AG08395 (cell line): ENCODE measurements at places on chromosomes 2 and 18.

DNA sequence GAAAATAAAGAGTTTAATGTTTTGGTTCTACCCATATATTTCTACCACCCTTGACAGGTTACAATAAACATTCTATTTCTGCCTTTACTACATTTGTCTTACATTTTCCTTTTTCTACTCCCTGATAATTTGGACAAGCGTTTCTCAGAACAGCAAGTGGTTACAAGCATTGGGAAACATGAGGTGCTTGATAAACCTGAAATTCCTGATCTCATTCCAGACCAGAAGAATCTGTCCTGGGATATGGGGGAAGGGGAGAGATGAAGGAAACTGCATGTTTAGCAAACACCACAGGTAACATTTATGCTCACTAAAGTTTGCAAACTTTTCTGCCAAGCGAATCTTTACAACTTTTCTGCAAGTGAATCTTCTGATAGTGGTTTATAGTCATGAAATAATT, 28.3 kb upstream of the DSC1 start:
- DNase-seq, result no peak

DNA sequence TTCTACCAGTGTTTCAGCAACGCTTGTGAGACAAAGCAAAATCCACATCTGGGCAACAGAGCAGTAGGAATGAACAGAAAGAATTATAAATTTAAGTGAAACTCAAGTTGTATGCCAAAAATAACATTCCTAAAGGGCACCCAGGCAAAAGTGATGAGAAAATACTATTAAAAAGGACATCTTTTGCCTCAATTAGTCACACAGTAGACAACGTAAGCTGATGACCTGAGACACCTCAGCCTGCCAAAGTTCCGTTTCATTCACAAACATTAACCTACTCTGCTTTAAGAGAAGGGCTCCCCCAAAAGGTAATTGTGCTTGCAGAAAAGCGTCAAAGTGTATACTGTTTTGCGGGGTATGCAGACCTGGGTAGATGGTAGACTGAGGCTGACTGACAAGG, 7.2 kb downstream of the HDLBP start:
- DNase-seq, result no peak

- no peak for DNase-seq
Measured at GRCh38 chr2:189281201-189281600, 101.6 kb upstream of the COL5A2 start.

DNA sequence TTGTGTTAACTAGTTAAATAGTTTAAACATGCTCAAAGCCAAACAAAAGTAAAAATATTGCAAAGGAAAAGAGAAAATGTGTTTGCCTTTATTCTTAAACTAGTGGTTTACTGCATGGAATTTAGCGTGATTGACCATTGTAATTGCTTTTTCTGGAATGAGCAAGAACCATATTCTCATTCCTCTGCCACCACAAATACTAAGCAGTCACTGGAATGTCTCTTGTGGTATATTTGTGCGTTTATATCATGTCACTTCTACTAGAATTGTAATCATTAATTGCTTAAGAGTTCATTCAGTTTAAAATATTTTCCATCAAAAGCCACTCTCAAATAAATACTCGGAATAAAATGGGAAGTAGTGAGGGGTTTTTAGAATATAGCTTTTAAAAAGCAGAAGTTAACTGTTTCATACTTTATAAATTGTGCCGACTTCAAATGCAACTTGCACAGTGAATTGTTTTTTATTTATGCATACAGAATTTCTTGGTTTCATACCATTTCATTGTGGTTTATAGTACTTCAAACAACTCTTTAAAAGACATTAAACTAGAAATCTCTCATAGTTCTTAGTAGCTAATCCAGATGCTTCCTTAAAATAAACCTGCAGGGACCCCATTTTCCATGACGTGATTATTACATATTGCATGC, 288.1 kb downstream of the EPHA4 start:
- DNase-seq, result peak; percentile 28

- peak; percentile 47 for DNase-seq
Measured at GRCh38 chr18:70195852-70196434, 9.5 kb downstream of the RTTN start.

- DNase-seq, result no peak
Measured at GRCh38 chr2:27920148-27920885, 29.8 kb downstream of the BABAM2 start.

DNA sequence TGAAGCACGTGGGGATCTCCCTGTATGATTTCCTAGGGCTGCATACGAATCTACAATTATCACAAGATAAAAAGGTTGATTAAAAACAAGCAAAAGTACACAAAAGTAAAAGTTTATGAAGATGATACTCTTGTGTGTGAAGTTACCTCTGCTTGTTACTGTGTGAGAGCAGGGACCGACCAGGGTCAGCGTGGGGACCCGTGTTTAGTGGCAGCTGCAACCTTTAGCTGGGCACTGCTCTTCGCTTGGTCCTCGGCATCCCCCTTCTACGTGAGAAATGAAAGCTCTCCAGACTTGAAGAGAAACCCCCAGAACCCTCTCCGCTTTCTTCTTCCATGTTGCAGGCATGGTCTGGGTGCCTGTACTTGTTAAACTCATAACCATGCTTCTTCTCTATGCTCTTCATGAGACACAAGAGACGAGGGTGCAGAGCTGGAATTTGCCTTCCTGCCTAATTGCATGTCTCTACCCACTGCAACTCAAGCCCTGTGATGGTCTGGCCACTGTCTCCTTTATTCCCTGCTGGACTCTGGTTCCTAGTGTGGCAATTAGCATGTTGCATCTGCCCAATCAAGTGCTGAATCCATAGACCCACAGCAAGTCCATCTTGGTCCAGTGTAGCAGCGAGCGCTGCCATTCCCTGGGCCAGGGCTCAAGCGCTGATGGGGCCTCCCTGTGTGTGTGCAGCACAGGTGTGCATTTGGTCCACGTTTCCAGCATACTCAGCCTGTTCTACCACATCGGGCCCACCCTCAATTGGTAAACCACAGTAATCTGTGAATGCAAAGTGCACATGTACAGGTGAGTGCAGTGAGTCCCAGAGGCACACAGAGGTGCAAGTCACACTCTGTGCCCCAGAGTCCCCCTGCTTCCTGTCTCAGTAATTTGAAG, 88.5 kb downstream of the TWIST2 start:
- no peak for DNase-seq

GRCh38 chr18:25016181-25016580, 335.8 kb downstream of the ZNF521 start:
- no peak for DNase-seq

DNA sequence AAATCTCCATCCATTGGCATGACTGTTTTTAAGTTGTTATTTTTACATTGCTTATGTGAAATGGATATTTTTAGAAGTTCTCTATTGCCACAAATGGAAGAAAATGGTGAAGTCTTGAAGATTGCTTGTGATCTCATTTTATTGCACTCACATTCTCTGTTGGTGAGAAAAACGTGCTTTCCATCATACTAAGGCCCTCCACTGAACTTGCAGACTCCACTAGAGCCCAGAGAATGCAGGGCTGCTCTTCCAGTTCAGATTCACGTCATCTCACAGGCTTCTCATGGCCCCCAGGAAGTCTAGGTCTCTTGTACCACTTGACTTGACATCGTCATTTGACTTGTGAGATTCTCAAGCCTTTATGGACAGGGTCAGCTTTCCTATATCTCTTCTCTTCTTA, 254.8 kb upstream of the COPS8 start:
- DNase-seq, result no peak

GRCh38 chr2:224847961-224848850, 132.0 kb upstream of the CCDC195 start:
- DNase-seq, result peak; percentile 70

DNA sequence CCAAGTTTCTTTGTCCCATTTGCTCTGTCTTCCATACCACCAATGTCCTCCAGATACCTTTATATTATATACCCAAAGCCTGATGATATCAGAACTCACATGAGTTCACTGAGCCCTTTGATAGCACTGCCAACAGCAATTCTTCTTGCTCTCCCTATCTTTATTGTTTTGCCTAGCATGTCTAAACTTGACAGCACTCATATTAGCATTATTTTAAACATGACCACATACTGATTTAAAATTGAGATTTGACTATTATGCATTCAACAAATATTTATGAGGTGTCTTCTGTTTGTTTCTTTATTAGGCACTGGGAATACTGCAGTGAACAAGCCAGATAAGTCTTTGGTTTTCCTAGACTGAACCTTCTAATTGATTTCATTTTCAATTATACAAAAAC, 587.3 kb upstream of the GCFC2 start:
- DNase-seq, result no peak

DNA sequence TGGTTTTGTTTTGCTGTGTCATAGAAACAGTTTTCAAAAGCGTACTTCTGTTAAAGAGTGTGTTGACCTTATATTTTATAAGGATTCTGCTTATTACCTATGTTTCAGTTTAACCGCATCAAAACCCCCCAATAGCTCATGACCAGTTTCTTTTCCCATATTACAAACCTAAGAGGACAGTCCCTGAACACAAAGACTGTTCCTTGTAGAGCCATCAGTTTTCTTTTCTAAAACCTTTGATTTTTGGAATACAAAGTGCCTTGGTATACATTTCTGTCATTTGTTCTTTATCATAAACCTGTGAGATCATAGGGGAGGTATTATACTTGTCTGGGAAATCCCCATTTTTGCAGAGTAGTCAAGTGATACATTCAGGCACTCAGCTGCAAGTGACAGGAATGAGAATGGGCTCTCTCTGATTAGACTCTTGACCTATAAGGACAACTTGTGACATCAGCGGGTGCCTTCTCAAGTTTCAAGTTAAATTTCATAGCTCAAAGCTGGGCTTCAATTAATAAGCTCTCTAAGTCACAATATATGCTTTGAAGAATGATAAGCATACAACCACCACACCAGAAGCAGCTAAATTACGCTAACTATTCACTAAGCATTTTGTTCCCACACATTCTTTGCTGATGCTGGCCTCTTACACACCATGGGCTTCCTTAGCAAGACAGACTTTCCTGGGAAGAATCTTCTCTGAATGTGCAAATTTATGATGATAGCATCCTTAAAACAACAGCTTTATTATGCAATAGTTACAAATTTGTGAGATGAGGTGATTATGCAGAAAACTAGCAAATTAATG, 97.5 kb upstream of the CD302 start:
- DNase-seq, result no peak

DNA sequence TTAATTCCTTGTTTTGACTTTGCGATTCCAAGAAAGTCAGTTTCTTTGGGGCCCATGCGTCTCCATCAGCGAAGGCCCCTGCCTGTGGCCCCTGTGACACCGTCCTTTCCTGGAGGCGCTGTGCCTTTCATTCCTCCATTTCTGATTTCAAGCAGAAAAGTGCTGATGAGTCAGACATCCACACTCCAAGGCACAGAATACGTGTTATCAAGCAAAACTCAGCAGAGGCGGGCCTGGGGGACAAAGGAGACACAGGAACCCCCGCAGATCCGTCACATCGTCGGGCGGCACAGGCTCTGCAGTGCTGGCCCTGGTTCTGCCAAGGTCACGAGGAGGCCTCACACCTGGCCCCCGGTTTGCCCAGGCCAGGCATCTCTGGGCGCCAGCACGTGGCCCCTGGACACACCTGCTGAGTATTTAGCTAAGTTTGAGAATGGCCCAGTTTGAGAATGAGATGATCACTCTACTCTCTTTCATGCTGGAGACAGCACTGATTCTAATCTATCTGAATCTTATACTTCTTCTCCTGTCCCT, 7.2 kb upstream of the SALL3 start:
- DNase-seq, result no peak
